HuH-7 (cell line): ENCODE measurements at places on chromosomes 6 and 20.

DNA sequence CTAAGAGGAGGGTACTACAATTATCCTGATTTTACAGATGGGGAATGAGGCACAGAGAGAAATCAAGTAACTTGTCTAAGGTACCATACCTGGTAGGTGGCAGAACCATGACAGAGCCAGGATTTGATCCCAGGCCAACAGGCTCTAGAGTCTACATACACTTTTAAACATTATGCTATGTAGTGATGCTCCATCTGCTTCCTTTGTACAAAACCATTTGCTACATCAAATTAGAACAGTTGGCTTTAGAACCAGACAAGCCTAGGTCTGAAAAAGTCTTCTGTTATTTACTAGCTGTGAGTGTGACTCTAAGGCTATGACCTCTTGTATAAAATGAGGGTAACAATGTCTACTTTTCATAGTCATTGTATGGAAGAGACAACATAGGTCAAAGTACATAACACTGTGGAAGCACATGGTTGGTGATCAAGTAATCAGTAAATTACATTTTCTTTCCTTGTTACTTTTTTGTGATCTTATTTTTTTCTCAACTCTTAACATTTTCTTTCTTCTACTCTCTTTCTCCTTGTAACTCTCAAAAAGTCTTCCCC is 122.1 kb downstream of the PDSS2 start:
- DNase-seq: no peak

DNA sequence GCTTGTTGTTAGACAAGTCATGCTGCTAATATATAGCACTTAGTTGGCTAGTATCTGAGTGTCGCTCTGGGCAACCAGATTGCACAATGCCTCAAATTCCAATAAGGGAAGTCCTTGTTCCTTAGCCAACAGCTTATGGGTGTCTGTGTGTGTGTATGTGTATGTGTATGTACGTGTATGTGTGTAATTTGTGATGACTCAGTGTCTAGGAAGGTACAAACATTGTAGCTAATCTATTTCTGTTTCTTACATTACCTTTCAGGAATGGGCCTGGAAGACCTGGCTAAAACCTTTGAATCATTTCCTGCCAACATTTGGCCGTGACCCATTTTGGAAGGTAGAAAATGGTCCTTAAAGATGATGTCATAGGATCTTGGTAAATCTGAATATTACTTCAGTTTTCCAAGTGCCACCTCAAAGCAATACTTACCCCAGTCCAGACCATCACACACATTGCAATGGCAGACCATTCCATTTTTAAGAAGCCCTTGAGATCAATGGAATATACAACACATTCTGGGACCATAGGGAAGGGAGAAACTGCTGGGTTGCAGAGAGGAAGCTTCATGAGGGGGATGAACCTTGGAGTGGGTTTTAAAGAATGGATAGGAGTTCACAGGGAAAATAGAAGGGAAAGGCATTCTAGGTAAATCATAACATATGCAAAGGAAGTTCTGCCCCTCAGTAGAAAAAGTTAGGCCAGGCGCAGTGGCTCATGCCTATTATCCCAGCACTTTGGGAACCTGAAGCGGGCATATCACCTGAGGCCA is 25.1 kb downstream of the NEDD9 start:
- peak; percentile 23 for DNase-seq

DNA sequence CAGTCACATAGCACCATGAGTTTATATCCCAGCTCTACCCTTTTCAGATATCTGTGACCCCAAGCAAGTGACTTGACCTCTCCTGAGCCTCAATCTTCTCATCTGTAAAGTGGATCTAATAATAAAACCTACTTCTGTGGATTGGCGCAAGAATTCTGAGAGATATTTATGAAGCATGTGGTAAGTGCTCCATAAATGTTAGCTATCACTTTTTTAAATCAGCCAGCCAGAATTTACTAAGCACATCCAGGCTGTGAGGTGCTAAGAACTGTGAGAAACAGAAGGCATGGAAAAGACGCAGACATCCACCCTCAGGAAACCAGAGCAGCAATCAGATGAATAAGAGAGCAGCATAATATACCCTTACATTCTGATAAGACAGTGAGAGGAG is 862 bp downstream of the C20orf96 start:
- DNase-seq: no peak

GRCh38 chr20:41697861-41698559 is 79.8 kb upstream of the CHD6 start:
- peak; percentile 39 for DNase-seq

DNA sequence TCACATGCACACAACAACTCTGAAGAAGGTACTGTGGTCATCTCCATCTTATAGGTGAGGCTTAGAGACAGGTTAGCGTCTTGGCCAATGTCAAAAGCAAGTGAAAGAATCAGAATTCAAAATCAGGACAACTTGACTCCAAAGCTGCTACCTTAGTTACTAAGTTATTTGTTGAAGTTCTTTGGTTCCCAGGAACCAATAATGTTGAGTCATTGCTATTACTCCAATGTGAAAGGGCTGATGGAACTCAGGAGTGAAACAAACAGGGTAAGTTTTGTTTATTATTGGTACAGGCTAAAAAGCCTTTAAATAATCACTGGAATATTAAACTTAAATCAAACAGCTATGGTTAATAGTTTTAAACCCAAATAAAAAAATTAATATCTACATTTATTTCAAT is 111.1 kb downstream of the PDSS2 start:
- no peak for DNase-seq

- DNase-seq: no peak
These were observed 20.2 kb downstream of the COL11A2 start for GRCh38 chr6:33171880-33172687.

DNA sequence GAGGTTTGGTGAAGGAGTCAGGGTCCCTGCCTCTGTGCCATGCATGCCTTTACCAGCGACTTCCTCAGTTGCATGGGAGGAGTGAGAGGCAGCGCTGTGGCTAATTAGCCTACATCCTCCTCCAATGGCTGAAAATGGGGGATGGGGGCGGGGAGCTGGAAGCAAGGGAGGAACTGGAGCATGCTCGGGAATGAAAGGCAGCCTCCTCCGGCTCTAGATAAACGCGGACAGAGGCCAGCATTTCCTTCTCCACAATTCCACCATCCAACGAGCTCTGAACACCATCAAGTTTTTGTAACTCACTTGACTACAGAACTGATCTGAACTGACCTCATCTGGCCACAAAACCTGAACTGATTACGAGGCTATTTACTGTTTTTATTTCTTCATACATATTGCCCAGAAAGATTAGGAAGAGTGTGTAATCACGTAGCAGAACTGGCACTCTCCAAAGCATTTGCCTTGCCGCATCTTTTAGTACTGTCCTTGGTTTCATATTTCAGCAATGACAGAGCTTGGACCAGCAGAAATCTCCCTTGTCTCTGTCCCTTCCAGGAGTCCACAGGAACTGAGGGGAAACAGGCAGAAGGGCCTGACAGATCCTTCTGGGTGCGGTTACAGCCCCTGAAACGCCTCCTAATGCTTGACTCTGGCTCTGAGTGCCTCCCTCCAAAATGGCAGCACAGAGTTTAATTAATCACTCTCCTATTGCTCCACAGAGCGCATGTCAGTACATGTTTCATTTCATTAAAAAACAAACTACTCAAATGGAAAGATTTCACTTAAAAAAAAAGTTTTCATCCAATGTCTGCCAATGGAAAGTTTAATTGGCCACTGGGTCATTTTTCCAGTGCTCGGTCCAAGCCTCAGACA is 58.2 kb upstream of the TRAF3IP2 start:
- DNase-seq: no peak

- DNase-seq: no peak
These were observed 773 bp upstream of the ZBP1 start for GRCh38 chr20:57620999-57621398.

DNA sequence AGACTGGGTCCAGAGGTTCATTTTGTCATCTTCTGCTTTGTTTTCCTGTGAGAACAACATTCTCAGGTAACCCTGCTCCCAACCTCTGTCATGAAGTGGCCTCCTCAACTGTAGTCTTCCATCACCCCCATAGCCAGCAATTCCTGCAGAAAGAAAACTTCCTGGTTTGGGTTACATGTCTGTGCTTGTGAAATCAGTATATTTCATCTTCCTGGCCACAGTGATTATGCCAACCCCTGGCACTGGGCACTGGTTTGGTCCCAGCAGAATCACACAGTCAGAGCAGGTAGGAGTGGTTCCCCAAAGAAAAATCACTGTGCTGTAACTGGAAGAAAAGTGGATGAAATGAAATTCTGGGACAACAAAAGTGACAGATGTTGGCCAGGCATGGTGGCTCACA is 52.5 kb downstream of the CRYBG1 start:
- DNase-seq: no peak

DNA sequence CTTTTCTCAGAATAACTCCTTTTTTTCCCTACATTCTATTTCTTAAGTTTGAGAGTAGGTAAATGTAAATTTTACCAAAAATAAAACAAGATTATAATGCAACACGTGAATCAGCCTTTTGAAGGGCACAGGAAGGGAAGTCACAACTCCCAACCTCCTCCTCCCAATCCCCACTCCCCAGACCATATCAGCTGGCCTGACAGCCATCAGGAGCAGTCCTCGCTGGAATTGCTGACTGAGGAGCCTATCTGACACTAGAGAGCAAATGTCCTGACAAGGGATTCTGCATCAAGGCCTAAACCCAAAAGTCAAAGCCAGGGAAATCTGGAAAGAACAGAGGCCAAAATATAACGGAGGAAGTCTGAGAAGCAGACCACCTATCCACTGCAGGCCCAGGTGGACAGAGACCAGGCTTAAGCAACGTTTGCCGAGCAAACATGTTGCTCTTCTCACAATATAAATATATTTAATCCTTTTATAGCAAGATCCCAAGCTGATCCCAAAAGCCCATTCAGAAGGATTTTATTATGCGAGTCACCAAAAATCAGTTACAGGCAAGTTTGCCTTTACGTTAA is 2.5 kb downstream of the RRAGD start:
- no peak for DNase-seq

DNA sequence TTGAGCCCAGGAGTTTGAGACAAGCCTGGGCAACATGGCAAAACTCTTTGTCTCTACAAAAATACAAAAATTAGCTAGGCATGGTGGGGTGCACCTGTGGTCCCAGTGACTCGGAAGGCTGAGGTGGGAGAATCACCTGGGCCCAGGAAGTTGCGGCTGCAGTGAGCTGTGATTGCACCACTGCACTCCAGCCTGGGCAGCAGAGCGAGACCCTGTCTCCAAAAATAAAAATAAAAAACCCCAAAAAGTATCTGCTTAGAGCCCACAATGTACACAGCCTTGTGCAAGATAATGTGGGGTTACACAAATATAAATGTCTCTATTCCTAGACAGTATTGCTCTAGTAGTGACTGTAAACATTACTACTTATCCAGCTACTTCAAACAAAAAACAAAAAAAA is 5.9 kb downstream of the ESF1 start:
- DNase-seq: no peak

DNA sequence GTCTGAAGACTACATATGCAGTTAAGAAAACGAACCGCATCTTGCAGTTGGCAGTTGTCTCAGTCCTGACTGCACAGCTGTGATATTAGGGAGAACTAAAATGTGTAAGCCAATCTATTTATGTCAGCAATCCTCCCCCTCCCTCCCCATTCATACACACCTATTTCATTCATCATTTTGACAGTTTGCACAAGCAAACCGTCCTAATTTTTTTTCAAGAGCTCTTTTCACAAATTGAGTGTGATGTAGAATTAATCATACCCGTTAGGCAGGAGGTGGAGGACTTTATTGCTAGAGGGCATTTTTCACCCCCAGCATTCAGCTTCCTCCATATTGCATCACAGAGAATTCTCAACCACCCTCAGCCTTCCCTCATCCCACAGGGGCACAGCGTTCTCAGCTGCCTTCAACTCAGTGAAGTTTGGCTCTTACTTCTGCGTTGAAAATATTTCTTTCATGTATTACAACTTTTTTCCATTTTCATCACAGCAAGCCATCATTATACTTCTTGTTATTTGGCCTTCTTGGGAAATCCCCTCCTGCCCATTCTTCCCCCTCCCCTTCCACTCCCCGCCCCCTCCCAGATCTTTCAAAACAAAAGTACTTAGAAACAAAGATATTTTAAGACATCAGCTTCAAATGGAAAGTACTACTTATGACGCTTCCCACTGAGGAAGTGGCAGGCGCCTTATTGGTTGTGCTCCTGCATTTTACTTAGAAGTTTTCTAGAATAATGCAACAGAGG is 37.5 kb downstream of the NOX3 start:
- DNase-seq: no peak

DNA sequence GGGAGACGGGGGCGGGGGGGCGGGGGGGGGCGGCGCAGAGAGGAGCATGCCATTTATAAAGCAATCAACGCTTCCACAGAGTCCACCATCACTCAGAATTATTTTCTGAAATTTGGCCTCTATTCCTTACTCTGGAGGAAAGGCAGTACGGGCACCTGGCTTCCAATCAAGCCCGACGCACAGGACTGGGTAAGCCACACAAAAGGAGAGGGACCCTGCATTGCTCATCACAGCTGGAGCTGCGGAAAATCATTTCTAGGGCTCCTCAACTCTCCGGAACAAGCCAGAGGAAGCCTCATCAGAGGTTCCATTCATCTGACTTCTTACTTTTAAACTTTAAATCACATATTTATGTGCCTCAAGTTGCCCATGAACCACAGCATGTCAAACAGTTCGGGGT is 55.9 kb downstream of the TTI1 start:
- DNase-seq: no peak

GRCh38 chr6:122063076-122063475 is 336.4 kb upstream of the HSF2 start:
- DNase-seq: no peak

- DNase-seq: no peak
These were observed 325.6 kb upstream of the SLC35B3 start for GRCh38 chr6:8760951-8761350.

DNA sequence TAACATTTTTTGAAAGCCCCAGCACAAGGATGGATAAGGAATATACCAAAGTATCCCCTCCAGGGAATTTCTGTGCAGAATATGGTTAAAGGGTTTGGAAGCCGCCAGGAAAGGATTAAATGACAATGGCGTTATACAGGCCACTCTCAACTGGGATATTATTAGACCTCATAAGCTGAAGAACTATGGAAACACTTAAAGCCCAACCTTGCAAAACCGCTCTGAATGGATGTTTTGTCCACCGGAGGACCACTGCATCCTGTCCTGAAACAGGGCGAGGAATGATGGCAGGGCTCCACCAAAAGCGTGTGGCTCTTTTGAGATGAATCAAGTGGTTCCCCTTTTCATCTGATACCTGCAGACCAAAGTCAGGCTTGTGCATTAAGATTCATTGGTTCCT is 32.4 kb downstream of the NFATC2 start:
- no peak for DNase-seq

GRCh38 chr6:41732591-41733359 is 2.6 kb downstream of the TFEB start:
- no peak for DNase-seq
